ENCODE measurements at places on chromosomes 1 and 21.

DNA sequence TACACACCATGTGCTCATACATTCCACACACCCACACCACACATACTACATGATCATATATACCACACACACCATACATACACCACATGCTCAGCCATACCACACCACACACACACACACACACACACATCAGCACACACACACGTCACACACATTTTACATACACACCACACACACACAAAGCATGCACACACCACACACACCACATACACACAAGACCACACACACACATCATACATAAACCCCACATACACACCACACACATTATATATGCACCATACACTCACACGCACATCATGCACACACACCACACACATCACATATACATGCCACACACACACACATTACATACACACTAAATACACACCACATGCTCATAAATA, 124.5 kb upstream of the ERG start:
- no peak for DNase-seq

DNA sequence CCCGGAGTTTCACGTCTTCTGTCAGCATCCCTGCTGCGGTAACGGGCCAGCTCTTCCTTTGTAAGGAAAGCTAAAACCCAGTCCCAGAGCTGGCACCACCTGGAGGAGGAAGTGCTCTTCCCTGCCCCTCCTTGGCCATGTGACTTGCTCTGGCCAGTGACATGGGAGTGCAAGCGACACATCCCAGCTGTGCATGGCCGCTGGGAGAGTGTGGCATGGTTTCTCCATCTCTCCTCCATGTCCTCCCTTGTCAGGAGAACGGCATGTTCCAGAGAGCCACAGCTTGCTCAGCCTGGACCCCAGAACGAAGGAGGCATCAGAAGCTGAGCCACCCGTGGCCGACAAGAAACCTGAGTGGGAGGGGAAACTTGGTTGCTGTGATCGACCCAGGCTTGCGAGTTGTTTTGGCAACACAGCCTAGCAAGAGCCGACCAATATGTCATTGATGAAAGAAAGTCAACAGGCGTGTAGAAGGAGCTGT, 2.7 kb upstream of the PRXL2B start:
- DNase-seq, result peak; percentile 59

GRCh38 chr1:42482635-42483153, 19.6 kb downstream of the CCDC30 start:
- no peak for DNase-seq

GRCh38 chr1:232144696-232145230, 485.2 kb downstream of the SIPA1L2 start:
- DNase-seq, result no peak

DNA sequence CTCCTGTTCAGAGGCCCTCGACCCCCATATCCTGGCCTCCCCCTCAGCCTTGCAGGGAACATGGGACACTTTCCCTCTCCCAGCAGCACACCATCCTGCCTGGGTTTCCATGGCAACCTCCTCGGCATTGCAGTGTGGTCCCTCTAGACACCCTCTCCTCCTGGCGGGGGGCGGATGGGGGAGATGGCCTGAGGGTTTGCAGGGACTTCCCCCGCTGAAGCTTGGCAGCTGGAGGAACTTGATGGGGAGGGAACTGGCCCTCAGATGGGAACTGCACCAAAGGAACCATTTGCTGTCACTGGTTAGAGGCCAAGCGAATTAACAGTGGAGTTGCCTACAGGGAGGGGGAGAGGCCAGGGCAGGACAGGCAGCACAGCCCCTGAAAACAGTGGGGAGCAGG, 28.7 kb downstream of the RIMS3 start:
- DNase-seq, result no peak

DNA sequence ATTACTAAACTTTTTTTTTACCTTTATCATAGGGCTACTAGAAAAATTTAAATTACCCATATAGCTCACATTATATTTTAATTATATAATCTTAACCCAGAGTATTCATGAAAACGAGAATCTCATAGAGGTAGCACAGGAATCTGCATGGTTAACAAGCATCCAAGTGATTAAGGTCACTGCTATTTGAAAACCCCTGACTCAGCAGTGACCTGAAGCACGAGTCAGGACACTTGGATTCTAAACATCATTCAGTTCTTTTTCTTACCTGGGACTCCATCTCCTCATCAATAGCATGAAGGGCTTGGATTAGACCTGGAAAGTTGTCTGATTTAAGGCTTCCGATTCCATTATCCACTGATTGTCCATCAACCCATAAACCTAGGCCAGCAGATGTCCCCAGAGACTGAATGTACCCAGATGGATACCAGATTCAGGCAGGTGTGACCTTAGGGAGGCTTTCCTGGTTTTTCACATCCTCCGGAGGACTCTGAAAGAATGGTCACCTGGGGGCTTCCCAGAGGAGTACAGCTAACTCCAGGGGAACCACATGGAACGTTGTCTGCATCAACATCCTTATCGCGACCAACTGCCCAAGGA, 174.3 kb downstream of the SETD4 start:
- DNase-seq, result no peak

- no peak for DNase-seq
Measured at GRCh38 chr1:53461323-53462044, 2.3 kb downstream of the DMRTB1 start.

DNA sequence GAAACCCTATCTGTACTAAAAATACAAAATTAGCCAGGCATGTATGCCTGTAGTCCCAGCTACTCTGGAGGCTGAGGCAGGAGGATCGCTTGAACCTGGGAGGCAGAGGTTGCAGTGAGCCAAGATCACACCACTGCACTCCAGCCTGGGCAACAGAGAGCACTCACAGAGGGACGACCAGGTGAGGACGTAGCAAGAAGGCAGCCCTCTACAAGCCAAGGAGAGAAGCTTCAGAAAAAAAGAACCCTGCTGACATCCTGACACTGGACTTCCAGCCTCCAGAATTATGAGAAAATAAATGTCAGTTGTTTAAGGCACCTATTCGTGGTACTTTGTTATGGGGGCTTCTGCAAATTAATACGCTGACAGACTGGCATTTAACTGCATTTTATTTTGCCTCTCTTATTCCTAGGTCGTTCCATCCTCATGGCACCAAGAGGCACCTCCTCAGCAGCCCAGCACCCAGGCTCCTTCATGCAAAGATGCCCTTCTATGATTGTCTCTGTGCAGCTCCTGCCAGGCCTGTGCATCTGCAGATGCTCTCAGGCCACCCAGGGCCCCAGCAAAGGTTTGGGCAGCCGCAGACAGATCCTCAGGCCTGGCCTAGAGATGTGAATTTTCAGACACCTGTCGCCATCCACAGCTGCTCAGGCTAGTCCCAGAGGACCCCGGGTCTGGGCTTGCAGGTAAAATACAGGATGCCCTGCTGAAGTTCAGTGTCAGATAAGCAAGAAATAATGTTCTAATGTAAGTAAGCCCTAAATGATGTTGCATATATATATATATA, 86.0 kb upstream of the COX20 start:
- no peak for DNase-seq

DNA sequence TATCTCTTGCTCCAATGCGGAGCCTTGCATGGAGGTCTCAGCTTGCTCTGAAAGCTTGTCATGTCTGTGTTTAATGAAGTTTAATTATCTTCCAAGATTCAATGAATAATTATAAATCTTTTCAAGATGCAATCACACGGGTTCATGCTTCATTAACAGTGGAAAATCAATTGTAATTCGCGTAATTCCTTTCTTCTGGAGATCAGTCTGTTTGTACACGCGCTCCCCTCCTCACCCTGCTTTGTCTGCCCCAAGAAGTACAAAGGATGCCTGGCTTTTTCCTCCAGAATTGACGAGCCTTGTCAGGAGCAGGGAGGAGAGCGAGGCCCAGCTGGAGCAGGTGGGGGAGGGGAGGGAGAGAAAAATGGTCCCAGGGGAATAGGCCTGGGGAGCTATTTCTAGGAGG, 65.0 kb upstream of the DISP3 start:
- DNase-seq, result no peak

- DNase-seq, result no peak
Measured at GRCh38 chr1:192604979-192605620, 29.5 kb downstream of the RGS1 start.

- no peak for DNase-seq
Measured at GRCh38 chr1:232422098-232422497, 207.8 kb downstream of the SIPA1L2 start.

DNA sequence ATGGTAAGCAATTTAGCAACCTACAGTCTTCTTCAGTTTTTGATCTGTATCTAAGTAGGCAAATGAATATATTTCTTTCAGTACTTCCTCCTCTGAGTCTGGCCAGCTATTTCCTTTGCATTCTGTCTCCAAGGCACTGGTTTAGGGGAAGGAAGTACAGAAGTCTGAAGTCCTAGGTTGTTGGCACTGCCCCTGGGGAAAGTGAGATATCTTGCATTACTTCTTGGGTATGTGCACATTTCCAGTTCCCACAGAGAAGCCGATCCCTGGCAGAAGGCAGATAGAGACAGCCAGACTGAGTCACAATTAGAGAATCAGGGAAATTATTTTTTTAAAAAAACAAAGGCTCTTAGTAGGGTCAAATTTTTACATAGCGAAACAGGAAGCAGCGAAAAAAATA, 98.8 kb downstream of the RASAL2 start:
- DNase-seq, result no peak

DNA sequence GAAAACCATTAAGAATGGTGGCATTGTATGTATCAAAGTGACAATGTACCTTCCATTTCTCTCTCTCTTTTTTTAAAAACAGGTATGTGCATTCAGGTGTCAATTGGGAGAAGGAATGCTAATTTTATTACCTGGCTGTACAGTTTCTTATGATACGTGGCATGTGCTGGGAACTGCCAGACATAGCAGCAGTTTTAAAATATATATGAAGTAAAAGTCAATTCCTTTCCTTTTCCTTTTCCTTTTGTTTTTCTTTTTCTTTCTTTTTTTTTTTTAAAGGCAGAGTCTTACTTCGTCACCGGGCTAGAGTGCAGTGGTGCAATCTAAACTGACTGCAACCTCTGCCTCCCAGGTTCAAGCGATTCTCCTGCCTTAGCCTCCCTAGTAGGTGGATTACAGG, 37.0 kb downstream of the SPEN start:
- no peak for DNase-seq

DNA sequence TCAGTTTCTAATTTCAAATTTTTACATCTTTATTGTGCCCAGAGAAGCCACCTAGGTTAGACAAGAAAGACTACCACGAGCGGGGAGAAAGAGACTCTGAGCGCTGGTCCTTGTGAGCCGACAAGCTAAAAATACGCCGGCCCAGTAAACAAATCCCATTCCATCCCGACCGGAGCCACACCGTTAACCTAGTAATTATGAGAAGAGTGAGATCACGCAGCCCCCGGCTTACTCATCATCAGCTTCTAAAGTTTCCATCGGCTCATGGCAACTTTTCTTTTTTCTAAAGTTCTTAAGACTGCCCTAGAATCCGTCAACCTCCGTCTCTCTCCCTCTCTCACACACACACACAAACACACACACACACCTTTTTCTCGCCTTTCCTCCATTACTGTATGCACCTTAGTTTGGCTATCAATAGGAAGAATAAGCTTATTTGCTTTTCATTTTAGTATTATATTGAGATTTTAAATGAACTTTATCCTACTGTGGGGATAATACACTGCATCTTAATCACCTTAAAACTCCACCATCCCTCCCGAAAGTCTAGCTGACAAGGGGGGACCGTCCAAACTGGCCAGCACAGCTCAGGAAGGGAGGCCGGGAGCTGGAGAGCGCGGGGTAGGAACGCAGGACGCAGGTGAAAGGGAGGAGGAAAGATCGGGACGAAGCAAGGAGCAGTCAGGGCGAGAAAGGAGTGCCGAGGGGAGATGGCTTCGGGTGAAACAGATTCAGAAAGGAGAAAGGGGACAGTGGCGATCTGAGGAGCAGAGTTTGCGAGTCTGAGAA, 728 bp downstream of the OTUD7B start:
- peak; percentile 69 for DNase-seq

DNA sequence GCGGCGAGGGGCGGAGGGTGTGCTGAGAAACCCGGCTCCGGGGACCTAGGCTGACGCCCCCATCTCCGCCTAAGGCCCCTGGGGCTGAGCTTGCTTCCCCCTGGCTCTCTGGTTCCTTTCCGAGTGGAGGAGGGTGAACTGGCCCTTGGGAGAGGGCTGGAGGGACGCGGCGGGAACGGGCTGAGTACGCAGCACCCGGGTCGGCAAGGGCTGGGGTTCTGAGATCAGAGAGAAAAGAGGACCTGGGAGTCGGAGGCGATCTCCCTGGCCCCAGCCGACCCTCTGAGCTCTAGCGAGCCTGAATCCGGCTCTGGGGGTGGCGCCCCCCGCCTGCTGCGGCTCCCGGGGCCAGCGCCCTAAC, 270.8 kb downstream of the FOXD2 start:
- no peak for DNase-seq

DNA sequence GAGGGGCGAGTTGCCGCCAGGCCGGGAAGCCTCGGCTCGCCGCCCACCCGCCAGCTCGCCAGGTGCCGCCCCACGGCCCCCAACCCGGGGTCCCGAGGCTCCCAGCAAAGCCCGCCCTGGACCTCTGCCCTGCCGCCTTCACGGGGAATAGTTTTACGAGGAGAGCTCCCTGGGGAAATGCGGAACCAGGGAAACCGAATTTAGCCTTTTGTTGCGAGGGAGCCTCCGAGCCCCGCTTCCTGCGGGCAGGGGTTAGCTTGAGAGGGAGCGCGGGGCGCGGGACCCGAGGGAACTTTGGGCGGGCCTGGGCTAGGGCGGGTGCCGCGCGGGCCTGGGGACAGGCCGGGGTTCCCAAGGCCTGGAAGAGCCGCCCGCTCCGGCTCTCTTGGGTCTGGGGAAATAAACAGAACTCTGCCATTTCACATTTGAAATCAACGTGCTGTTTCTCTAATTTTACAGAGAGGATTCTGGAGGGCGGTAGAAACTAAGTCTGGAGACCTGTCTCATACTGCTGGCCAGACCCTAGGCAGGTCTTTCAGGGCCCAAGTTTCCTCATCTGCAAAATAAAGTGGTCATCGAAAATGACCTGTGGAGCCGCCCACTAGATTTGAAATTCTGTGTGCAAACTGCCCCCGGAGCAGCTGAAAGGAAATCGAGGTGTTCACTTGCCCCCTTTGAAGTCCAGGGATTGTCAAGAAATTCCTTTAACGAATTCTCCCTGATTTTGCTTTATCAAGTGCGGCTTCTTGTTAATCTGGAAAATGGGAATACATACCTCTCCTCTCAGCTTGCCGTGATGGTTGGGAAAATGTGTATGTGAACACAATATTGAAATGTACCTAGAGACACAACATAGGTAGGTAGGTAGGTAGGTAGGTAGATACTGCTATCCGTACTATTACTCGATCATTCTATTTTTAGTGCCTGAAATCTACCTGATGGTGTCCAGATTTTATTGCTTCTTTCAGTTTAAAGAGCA, 749 bp upstream of the GLUL start:
- DNase-seq, result peak; percentile 17

All from activated naive CD4-positive, alpha-beta T cell treated with Interleukin-2 at 50 U/mL for 16 hours (primary cell).